ENCODE measurements at places on chromosomes 5 and 9. TPM values are rescaled to one million over a fixed set of nuclear protein-coding genes. Genes with fewer than 3 reads are reported as not detected.

Gene OLFM1
- total RNA-seq: 0.74 TPM

Gene PCDHB4
- 2.3 TPM for total RNA-seq

Gene SAXO1
- total RNA-seq: not detected

Gene MSANTD3
- total RNA-seq: 30.7 TPM

Gene FBP1
- total RNA-seq: not detected

Gene CDKN2B
- 1.8 TPM for total RNA-seq

DNA sequence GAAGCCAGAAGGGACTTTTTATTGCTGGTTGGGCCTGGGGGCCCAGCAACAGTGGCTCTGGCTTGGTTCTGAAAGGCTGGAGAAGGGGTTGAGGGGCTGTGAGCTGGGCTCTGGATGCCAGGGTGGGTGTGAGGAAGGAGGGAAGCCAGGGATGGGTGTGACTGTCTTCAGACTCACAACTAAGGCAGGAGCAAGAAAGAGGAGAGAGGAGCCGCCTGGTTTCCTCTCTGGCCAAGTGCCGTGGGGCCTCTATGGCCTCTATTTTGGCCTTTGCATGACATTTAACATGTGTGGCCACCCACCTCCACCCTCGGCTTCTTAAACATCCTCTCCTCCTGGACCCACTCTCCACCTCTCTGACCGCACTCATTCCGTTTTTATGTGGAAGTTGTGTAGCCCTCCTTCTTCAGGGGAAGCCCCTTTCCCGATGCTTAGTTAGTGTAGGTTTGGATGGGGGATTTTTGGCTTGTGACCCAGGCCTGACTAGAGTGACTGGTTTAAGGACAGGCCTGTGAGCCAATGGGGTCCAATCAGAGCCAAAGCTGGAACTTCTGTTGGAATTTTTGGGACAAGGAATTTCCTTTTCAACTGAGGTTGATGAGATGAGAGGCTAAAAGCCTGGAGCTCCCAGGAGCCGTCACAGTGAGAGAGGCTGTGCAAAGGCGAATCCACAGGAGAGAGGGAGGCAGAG, 517.8 kb downstream of the CCDC171 start:
- peaks cover 4% of the 10 kb centered on the region for H3K36me3 ChIP-seq
- no peak for DNase-seq
- peaks cover 4% of the 10 kb centered on the region for H3K27me3 ChIP-seq

DNA sequence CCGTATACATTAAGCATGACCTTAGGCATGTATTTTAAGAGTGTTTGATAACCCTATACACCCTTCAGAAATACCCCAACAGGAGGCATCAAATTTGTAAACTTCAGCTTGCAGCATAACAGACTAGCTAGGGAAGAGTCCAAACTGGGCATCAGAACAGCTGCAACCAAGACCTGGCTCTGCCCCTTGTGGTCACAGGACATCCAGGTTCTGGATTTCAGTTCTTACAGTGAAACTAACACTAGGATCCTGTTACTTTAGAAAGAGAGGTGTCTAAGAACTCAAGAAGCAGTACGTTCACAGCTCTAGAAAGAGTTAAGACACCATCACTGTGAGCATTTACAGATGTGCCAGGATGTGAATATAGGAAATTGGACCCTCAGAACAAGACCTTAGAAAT, 229.8 kb downstream of the BNC2 start:
- DNase-seq: no peak
- H3K27ac ChIP-seq: no peak overlapping the region
- no peaks in the 10 kb centered on the region for H3K36me3 ChIP-seq
- H3K27me3 ChIP-seq: no peaks in the 10 kb centered on the region
- H3K4me3 ChIP-seq: no peak overlapping the region

DNA sequence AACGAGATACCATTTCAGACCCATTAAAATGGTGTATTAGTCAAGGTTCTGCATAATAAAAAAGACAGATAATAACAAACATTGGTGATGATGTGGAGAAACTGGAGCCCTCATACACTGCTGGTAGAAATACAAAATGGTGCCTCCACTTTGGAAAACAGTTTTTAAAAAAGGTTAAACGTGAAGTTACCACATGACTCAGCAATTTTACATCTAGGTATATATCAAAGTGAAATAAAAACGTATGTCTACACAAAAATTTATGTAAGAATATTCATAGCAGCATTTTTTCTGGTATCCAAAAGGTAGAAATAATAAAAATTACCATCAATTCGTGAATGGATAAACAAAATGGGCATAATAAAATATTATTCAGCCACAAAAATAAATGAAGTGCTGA, 519.8 kb downstream of the TLE4 start:
- H3K36me3 ChIP-seq: no peaks in the 10 kb centered on the region
- H3K27ac ChIP-seq: no peak overlapping the region
- H3K4me3 ChIP-seq: no peak overlapping the region
- no peak for DNase-seq
- no peaks in the 10 kb centered on the region for H3K4me1 ChIP-seq
- no peaks in the 10 kb centered on the region for H3K27me3 ChIP-seq

GRCh38 chr5:62550103-62550502, 28.5 kb upstream of the LRRC70 start:
- no peak overlapping the region for H3K4me3 ChIP-seq
- H3K36me3 ChIP-seq: no peaks in the 10 kb centered on the region
- no peak overlapping the region for H3K27ac ChIP-seq
- DNase-seq: no peak
- H3K4me1 ChIP-seq: peaks cover 5% of the 10 kb centered on the region
- H3K27me3 ChIP-seq: no peaks in the 10 kb centered on the region

- H3K36me3 ChIP-seq: peaks cover 50% of the 10 kb centered on the region
- H3K27ac ChIP-seq: peak overlapping the region; percentile 33
- H3K27me3 ChIP-seq: peaks cover 9% of the 10 kb centered on the region
- peaks cover 35% of the 10 kb centered on the region for H3K4me1 ChIP-seq
- H3K4me3 ChIP-seq: no peak overlapping the region
Observed at GRCh38 chr5:14464096-14464495, 117.5 kb upstream of the OTULINL start.

GRCh38 chr5:133928587-133929393, 39.6 kb downstream of the C5orf15 start:
- peaks cover 3% of the 10 kb centered on the region for H3K27me3 ChIP-seq
- no peaks in the 10 kb centered on the region for H3K36me3 ChIP-seq
- H3K4me3 ChIP-seq: no peak overlapping the region
- peaks cover 10% of the 10 kb centered on the region for H3K4me1 ChIP-seq
- H3K27ac ChIP-seq: no peak overlapping the region

GRCh38 chr5:67543720-67544270, 347.2 kb upstream of the CD180 start:
- H3K4me3 ChIP-seq: no peak overlapping the region
- H3K27me3 ChIP-seq: no peaks in the 10 kb centered on the region
- H3K4me1 ChIP-seq: no peaks in the 10 kb centered on the region
- DNase-seq: no peak

DNA sequence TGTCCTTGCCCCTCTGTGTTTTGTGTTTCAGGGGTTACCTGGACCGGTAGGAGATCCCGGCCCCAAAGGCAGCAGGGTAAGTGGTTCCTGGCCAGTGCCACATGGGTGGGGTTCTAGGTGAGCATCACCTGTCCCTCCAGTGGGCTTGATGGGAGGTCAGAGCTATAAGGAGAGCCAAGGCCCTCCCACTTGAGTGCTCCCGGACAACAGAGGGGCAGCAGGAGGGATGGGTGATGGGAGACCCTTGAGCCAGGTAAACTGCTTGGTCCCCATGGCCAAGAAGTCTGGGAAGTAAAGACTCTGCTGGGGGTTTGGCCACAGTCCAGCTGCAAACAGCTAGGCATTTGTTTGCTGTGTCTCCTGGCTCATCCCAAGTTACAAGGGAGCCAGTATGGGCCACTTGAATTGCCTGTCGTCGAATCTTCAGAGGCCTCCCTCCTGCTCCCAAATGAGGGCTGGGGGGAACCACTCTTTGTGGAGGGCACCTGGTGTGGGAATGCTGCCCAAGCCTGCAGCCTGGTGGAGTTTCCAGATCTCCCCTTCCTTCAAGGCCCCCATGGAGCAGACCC, 51.0 kb downstream of the COL27A1 start:
- peaks cover 4% of the 10 kb centered on the region for H3K4me1 ChIP-seq
- H3K27me3 ChIP-seq: peaks cover 9% of the 10 kb centered on the region
- H3K27ac ChIP-seq: no peak overlapping the region
- H3K36me3 ChIP-seq: peaks cover 43% of the 10 kb centered on the region
- DNase-seq: no peak

GRCh38 chr5:171897231-171897630, 109.2 kb downstream of the FBXW11 start:
- no peaks in the 10 kb centered on the region for H3K27me3 ChIP-seq
- no peaks in the 10 kb centered on the region for H3K36me3 ChIP-seq
- H3K4me3 ChIP-seq: no peak overlapping the region
- no peak for DNase-seq
- H3K4me1 ChIP-seq: peaks cover 5% of the 10 kb centered on the region

- H3K4me3 ChIP-seq: peak overlapping the region; percentile 50
- H3K36me3 ChIP-seq: peaks cover 23% of the 10 kb centered on the region
- H3K27me3 ChIP-seq: no peaks in the 10 kb centered on the region
- DNase-seq: no peak
Observed at GRCh38 chr5:72860499-72860898, 44.0 kb downstream of the TNPO1 start.

GRCh38 chr5:66757834-66758371, 161.7 kb downstream of the MAST4 start:
- DNase-seq: no peak
- no peaks in the 10 kb centered on the region for H3K36me3 ChIP-seq
- H3K27me3 ChIP-seq: no peaks in the 10 kb centered on the region
- no peak overlapping the region for H3K27ac ChIP-seq
- no peaks in the 10 kb centered on the region for H3K4me1 ChIP-seq

GRCh38 chr9:71647094-71647591, 121.2 kb downstream of the CEMIP2 start:
- H3K4me3 ChIP-seq: no peak overlapping the region
- no peaks in the 10 kb centered on the region for H3K36me3 ChIP-seq
- H3K27me3 ChIP-seq: peaks cover 1% of the 10 kb centered on the region
- peak overlapping the region; percentile 70 for H3K27ac ChIP-seq
- H3K4me1 ChIP-seq: peaks cover 26% of the 10 kb centered on the region

DNA sequence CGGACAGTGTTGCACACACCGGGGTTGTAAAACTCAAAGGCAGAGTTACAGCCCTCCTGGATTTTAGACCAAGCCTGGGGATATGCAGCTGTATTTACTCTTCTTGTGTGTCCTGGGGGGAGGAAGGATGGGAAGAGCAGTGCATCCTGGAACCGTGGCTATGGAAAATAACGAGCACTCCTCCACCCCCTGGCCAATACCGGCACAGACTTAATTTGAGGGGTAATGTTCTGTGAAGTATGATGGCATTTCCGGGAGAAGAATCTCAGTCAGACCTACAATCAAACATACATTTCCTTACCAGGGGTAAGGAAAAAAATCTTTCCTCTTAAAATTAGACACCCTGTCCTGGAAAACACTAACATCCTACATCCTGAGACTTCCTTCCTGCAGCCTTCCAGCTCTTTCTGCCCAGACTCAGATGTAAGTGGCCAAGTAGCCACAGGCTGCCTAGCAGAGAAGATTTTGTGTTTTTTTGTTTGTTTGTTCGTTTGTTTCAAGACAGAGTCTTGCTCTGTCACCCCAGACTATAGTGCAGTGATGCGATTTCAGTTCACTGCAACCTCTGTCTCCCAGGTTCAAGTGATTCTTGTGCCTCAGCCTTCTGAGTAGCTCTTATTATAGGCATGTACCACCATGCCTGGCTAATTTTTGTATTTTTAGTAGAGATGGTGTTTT, 11.0 kb upstream of the ERMP1 start:
- H3K27me3 ChIP-seq: no peaks in the 10 kb centered on the region
- no peaks in the 10 kb centered on the region for H3K36me3 ChIP-seq
- no peak overlapping the region for H3K4me3 ChIP-seq
- peak overlapping the region; percentile 62 for H3K27ac ChIP-seq
- peaks cover 36% of the 10 kb centered on the region for H3K4me1 ChIP-seq

DNA sequence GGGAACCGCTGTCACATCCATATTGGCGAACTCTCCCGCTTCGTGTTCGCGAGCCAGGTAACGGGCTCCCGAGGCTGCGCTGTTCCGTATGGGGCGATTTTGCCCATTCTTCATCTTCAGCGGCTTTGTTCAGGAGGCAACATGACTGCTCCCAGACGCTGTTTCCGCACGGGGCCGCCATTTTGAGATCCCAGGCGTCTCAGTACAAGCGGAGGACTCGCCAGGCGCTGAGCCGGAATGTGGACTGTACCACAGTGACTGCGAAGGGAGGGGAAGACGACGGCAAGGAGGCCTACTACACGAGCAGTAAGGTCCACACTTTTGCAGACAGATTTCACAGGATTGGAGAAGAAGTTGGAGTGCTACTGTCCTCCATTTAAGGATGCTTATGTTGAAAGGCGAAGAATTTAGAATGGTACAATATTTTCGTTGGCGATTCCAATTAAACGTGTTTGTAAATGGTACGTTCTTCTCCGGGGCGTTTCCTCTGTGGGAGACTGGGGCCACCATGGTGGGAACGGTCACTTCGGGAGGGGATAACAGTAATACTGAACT, 41.6 kb upstream of the ZNF300 start:
- no peaks in the 10 kb centered on the region for H3K4me1 ChIP-seq
- H3K36me3 ChIP-seq: peaks cover 12% of the 10 kb centered on the region
- no peak for DNase-seq

GRCh38 chr5:53568871-53569270, 8.4 kb downstream of the NDUFS4 start:
- no peaks in the 10 kb centered on the region for H3K36me3 ChIP-seq
- no peaks in the 10 kb centered on the region for H3K27me3 ChIP-seq
- no peak for DNase-seq
- no peak overlapping the region for H3K4me3 ChIP-seq

GRCh38 chr9:114300846-114301797, 21.8 kb upstream of the ORM1 start:
- no peak overlapping the region for H3K27ac ChIP-seq
- no peaks in the 10 kb centered on the region for H3K27me3 ChIP-seq
- no peak for DNase-seq
- no peak overlapping the region for H3K4me3 ChIP-seq
- H3K4me1 ChIP-seq: no peaks in the 10 kb centered on the region

DNA sequence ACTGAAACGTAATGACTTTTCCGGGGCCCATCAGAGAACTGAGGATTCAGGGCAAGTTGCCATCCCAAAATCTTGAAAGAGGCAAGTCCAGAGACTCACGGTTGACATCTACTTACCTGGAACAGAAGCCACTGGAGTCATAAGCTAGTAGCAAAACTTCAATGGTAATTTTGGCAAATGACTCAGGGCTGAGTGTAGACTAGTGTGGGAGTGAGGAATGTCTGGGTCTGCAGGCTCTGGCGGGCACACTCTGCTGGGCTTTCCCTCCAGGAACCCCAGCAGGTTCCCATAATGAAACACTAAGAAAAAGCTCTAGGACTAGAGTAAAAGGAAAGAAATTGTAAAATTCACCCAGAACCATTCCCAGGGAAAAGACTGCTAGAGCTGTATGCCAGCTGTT, 122.9 kb upstream of the NFIL3 start:
- no peaks in the 10 kb centered on the region for H3K4me1 ChIP-seq
- no peaks in the 10 kb centered on the region for H3K36me3 ChIP-seq
- peaks cover 3% of the 10 kb centered on the region for H3K27me3 ChIP-seq
- no peak overlapping the region for H3K27ac ChIP-seq

Data from endothelial cell (in vitro differentiated cells).